ENCODE measurements at places on chromosomes 6 and 20. TPM values are rescaled to one million over a fixed set of nuclear protein-coding genes. Genes with fewer than 3 reads are reported as not detected.

GNRH2 gene
- total RNA-seq, result 3.0 TPM

LY6G5C gene
- total RNA-seq, result 2.3 TPM

PM20D2 gene
- total RNA-seq, result 5.5 TPM

NKAIN2 gene
- total RNA-seq, result not detected

PMEPA1 gene
- total RNA-seq, result 0.76 TPM

ARFGEF3 gene
- total RNA-seq, result 0.50 TPM

MAP1LC3A gene
- 8.9 TPM for total RNA-seq

RIPOR2 gene
- total RNA-seq, result 234 TPM

HCK gene
- 0.10 TPM for total RNA-seq

RSPO4 gene
- total RNA-seq, result not detected

PLA2G7 gene
- not detected for total RNA-seq

CTSA gene
- total RNA-seq, result 64.3 TPM

ADGRG6 gene
- total RNA-seq, result not detected

HS3ST5 gene
- total RNA-seq, result not detected

TTK gene
- 35.9 TPM for total RNA-seq

SPINT4 gene
- not detected for total RNA-seq

PDE10A gene
- total RNA-seq, result not detected

ADGRF1 gene
- total RNA-seq, result not detected

AIF1 gene
- 11.7 TPM for total RNA-seq

GSTA2 gene
- not detected for total RNA-seq

KIF3B gene
- 23.1 TPM for total RNA-seq

BPIFB2 gene
- not detected for total RNA-seq

DLL1 gene
- not detected for total RNA-seq

ABT1 gene
- total RNA-seq, result 26.3 TPM

NPEPL1 gene
- total RNA-seq, result 30.7 TPM

DYNLT2 gene
- 1.7 TPM for total RNA-seq

RNF39 gene
- not detected for total RNA-seq

WFDC10B gene
- not detected for total RNA-seq

RHAG gene
- total RNA-seq, result not detected

PAQR8 gene
- 14.1 TPM for total RNA-seq

AGER gene
- 29.4 TPM for total RNA-seq

WFDC10A gene
- total RNA-seq, result not detected

CARMIL1 gene
- 1.5 TPM for total RNA-seq

KIF13A gene
- not detected for total RNA-seq

TGM3 gene
- total RNA-seq, result not detected

BEND6 gene
- not detected for total RNA-seq

HRH3 gene
- total RNA-seq, result not detected

PHACTR2 gene
- total RNA-seq, result 46.3 TPM

EYS gene
- not detected for total RNA-seq

SSTR4 gene
- total RNA-seq, result not detected

TUBB1 gene
- total RNA-seq, result not detected

TINAG gene
- not detected for total RNA-seq

RCAN2 gene
- total RNA-seq, result 2.8 TPM

CAGE1 gene
- total RNA-seq, result not detected

CYP21A2 gene
- total RNA-seq, result not detected

CALHM4 gene
- not detected for total RNA-seq

ADTRP gene
- total RNA-seq, result 6.0 TPM

RIPOR3 gene
- not detected for total RNA-seq

PAK5 gene
- total RNA-seq, result not detected

CASS4 gene
- 13.2 TPM for total RNA-seq

HEBP2 gene
- total RNA-seq, result 70.3 TPM

HLA-DRB1 gene
- 155 TPM for total RNA-seq

TNFRSF21 gene
- not detected for total RNA-seq

THBS2 gene
- total RNA-seq, result not detected

UBE2J1 gene
- 37.2 TPM for total RNA-seq

SLC35D3 gene
- total RNA-seq, result not detected

LHFPL5 gene
- total RNA-seq, result not detected

FAM184A gene
- total RNA-seq, result 5.4 TPM

RNF144B gene
- 2.0 TPM for total RNA-seq

CRISP3 gene
- not detected for total RNA-seq

Data from activated CD4-positive, alpha-beta memory T cell treated with anti-CD3 and anti-CD28 coated beads, Interleukin-2, amount 10 ng/mL, durations not matched to agents 7 days and 5 days (primary cell).